ENCODE measurements at places on chromosomes 1 and 21.

DNA sequence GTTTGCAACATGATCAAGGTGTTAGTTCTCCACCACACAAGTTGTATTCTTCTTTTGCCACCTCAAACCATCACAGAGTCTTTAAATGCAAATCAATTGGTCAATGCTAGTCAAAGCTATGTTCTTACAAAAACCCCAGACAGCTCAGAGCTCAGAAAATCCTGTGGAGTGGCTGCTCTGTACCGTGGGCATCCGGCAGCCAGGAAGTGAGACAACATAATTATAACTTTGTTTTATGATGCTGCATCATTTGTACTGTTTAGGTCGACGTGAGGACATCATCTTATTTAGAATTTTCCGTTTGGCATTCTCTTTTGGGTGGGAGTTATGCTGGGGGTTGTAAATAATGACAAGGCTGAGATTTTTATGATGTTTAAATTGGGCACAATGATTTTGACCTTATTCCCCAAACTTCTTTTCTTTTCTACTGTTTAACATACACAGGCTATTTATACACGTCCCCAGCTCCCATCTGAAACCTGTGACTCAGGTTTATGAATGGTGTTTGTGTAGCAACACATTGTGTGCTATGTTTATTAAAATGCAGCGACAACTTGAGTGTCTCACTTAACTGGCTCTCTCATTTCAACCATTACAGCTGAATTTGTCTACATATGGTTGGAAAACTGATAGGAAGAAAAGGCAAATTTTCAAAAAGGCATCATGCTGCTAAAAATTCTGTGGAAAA is 124.0 kb downstream of the CNIH3 start:
- no peak for DNase-seq

DNA sequence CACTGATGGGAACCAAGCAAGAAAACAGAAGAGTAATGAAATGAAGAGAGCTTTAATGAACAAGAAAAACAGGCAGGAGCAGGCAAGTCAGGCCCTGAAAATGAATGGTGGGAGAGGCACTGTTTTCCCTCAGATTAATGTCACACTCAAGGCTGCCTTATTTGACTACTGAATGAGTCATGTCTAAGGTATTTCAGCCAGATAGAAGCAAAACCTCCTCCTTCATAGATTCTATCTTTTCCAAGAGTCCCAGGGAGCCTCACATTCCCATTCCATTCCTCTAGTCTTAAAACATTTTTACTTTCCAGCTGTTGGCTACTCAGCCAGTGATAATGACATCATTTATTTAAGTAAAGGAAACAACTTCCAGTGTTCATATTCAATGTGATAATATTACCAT is 228.4 kb upstream of the NRIP1 start:
- DNase-seq = no peak

- peak; percentile 59 for DNase-seq
Measured at GRCh38 chr1:43073490-43074230, 98.4 kb downstream of the EBNA1BP2 start.

- DNase-seq = no peak
Measured at GRCh38 chr1:206930210-206930798, 8.6 kb upstream of the FCMR start.

Measured in H1 (cell line).